ENCODE measurements at places on chromosomes 5 and 9.

- no peak for DNase-seq
These were observed 33.4 kb upstream of the TBC1D2 start for GRCh38 chr9:98288881-98289280.

GRCh38 chr5:89292487-89292886, 409.5 kb upstream of the MEF2C start:
- no peak for DNase-seq

GRCh38 chr5:168552146-168552545, 23.0 kb downstream of the FBLL1 start:
- DNase-seq = no peak

- DNase-seq = no peak
These were observed 22.6 kb downstream of the CDH9 start for GRCh38 chr5:27015758-27016157.

DNA sequence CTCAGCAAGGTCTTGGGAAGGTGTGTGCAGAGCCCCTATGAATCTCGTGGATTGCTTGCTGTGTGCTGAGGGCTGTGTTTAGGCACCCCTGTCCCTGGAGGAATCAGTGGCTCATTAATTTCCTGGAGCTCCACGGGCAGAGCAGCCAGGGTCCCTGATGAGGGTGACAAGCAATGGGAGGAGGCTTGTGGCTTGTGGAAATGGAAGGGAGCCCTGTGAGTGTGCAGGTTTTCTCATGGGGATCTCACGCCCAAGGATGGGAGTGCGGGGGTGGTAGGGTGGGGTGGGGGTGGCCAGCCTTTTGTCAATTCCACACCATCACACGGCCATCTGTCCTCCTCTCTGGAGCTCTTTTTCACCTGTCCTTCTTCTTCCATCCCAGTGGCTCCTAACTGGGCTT, 25.3 kb downstream of the PHF2 start:
- no peak for DNase-seq

DNA sequence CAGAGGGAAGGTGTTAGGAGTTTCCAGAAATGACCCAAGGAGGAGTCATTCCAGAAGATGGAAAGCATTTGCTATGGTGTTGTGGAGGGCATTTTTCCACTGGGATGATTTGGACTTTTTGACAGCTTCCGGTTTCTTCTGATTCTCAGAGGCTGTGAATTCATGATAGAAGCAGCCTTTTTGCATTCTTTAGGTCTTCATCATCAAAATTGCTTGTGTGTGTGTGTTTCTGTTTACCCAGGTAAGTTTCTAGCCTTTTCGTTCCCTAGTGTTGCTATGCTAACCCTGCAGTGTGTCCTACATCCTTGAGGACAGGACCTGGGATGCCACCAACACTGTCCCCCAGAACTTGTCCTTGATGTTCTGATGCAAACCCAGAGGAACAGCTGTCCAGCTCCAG, 19.6 kb downstream of the IRX1 start:
- no peak for DNase-seq

DNA sequence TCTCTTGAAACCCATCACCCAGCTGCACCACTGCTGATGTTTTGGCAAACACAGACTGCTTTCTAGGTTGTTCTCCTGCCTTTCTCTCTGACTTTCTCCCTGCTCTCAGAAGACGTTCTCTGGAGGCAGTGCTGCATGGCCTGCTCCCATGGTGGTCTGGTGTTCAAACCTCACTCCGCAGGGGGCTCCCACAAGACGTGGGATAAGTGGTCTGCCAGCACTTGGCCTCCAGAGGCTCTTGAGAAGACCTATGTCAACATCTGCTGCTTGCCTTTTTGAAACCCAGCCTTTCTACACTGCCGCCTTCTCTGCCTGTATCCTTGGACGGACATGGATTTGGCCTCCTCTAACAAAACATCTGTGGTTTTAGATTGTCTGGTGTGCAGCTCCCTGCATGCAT, 16.6 kb downstream of the USP20 start:
- DNase-seq = no peak

DNA sequence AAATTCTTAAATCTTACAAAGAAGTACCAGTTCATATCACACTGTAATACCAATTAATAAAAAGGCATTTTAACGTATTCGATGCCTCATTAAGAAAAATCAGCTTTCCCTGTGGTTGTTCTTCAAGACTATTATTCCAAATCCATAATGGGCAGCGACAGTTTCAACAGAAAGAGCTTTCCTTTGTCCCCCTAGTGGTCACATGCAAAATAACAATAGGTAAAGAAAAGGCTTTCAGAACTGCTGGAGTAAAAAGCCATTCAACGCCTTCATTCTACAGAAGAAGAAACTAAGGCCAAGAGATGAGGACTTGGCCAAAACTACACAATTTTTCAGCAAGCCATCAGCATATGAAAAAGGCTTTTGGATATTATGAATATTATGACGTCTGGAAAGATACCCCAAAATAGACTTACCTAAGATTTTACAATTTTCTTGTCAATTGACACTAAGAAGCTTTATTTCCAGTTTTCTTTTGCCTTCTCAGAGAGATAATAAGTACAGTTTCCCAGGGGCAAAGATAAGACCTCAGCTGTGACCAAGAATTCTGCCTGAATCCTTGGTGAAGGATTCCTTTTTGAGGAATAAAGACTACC, 6.7 kb upstream of the CDH6 start:
- no peak for DNase-seq

GRCh38 chr5:31936683-31937082, 237.4 kb downstream of the GOLPH3 start:
- DNase-seq = no peak

GRCh38 chr5:60184606-60185005, 291.1 kb upstream of the PDE4D start:
- no peak for DNase-seq

DNA sequence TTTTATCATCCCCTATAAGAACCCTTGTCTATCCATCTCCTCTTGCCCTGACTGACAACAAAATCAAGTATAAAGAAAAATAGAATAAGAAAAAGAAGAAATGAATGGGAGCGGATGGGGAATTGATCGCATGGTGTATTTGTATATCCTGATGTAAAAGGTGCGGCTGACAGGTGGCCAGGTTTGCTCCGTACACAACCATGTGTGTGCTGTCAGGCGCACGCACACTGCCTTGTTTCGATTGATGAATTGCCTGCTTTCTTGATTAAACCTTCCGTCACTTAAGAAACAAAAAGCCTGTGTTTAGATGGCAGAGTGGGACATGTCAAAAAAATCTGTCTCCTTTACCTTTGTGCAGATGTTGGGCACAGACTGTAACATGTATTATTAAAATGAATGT, 102.6 kb downstream of the MVB12B start:
- DNase-seq = no peak

GRCh38 chr5:181120306-181120705, 10.7 kb downstream of the OR2V1 start:
- no peak for DNase-seq

GRCh38 chr5:56848206-56848605, 32.9 kb downstream of the MAP3K1 start:
- DNase-seq = no peak

- no peak for DNase-seq
These were observed 32.9 kb downstream of the STXBP1 start for GRCh38 chr9:127644943-127645342.

DNA sequence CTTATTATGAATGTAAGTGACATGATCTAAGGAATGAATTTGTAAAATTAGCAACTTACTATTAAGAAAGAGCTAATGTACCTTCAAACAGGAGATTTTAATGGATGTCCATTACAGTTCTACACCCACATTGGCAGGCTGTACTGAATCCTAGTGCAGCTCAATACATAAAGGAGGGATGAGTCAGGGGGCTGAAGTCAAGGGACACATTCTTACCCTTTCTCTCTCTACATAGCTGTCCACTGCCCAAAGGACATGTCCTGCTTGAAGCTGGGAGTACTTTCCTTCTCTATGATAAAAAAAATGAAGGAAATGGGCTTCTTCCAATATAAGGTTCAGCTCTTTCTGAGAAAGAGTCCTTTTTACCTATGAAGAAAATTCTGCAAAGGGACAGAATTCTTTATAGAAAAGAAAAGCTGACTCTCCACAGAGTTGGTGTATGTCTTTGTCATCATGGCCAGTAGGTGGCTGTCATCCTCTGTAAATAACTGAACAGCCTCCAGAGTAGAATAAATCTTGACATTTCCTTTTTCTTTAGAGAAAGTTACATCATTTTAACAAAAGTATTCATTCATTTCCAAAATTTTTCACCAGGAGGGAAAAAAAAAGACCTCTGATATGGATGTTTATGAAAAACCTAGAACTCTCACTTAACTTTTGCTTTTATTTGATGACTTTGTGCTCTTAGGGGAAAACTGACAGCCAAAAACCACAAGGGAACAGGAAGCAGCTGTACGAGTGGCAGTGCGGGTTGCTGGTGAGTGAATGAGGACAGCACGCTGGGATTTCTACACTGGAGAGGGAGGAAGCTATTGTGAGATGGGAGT, 13.1 kb upstream of the IFNA14 start:
- DNase-seq = no peak

- DNase-seq = no peak
These were observed 1007.0 kb downstream of the NR2F1-AS1 start for GRCh38 chr5:92574023-92574422.

DNA sequence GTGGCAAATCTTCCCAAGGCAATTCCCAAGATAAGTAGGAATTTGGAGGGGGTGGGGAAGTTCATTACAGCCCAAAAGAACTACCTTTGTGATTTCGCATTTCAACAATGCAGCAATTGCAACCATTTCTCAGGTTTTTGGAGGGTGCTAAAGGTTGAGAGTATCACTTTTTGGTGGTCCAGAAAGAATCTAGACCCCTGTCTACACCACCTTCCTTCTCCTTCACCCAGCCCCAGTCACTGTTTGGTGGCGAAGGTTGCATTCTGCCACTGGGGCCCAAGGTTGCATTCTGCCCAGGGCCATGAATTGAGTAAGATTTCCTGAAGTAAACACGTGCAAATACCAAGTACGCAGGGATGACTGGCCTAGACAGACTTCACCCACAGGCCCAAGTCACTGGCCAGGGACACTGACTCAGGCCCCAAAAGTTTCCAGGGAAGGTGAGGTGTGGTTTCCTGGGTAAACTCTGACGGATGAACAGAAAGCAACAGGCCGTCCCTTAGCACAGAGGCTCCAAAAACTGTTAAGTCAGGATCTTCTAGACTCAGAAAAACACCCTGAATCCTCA, 5.7 kb downstream of the PDE6A start:
- no peak for DNase-seq

DNA sequence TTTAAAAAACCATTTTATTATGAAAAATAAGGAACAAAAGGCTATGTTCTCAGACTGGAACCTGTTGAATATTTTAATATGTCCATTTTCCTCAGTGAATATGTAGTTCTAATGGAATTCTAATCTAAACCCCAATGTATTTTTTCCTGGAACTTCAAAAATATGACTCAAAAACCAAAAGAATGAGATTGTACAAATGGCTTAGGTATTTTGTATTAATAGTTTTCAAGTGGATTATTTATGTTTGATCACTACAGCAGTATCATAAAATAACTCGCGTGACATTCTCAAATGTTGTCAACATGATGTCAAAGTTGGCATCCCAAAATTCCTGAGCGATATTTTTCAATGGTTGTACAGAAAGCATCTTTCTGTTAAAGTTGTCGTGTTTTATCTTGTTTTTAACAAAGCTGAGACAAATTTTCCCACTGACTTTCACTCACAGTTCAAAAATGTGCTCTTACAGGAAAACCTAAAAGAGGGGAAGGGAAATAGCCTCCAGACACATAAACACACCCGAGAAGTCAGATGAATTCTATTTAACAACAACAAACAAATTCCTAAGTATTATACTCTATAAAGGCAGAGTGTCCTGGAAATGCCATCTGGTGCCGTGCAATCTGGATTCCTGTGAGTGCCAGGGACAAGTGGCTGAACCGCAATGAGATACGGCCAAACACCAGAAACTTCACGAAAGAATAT, 68.1 kb upstream of the TAS2R1 start:
- DNase-seq = no peak
